Stimulated activated CD8-positive, alpha-beta memory T cell treated with anti-CD3 and anti-CD28 coated beads, Interleukin-15, amount 100 ng/mL, for 24 hours (primary cell): ENCODE measurements at places on chromosomes 5 and 9.

DNA sequence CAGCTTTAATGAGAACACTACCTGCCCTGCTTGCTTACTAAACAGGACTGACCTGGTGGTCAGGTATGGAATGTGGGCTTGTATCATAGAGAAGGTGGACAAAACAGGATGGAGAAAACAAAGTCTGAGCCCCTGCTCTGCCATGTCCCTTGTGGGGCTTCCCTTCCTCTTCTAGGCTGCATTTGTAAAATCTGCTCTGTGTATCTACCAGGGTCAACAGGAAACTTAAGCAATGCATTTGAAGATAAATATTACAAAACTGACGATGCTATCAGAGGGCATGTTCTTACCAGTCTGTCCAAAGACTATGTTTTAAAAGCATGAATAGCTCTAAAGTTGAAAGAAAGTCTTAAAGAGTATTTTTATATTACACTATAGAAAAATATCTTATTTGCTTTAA lies 228.7 kb downstream of the DCP2 start:
- DNase-seq = no peak

- no peak for DNase-seq
Measured at GRCh38 chr5:110973510-110973909, 98.0 kb upstream of the TSLP start.

- no peak for DNase-seq
Measured at GRCh38 chr5:34447424-34447823, 208.7 kb upstream of the RAI14 start.

DNA sequence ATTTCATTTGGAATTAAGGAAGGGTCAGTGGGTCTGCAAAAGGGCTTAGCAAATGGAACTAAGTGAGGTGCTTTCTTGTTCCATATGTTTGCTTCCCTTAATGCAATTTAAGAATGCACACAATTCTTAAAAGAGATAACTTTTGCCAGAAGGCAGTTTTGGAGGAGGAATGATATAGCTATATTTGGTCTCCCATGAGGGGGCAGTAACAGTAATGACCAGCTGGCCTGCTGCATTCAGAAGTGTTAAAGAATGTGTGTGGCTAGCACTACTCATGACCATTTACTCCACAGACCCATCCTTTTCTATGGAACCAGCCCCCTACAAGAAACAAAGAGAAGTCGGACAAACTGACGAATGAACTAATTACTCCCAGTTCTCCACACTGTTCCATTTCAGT lies 638.9 kb downstream of the RAB3C start:
- no peak for DNase-seq

DNA sequence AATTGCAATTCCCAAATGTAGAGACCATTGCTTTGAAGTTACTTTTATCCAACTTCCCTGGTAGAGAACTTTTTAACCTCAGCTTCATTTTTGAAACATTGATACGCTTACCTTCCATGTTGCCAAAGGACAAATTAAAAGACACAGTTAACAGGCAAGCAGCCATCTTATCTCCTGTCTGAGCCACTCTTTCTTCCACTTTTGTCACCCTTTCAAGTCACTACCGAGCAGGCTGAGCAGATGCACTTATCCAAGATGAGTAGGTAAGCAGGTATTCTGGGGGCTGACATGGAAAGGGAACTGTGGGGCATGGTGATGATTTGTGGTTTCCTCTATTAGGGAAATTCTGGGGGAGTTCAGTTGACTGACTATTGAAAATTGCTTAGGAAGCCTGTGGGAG lies 66.7 kb downstream of the DOCK2 start:
- DNase-seq = no peak

- no peak for DNase-seq
Measured at GRCh38 chr5:179141867-179142266, 81.7 kb downstream of the ZNF354C start.

DNA sequence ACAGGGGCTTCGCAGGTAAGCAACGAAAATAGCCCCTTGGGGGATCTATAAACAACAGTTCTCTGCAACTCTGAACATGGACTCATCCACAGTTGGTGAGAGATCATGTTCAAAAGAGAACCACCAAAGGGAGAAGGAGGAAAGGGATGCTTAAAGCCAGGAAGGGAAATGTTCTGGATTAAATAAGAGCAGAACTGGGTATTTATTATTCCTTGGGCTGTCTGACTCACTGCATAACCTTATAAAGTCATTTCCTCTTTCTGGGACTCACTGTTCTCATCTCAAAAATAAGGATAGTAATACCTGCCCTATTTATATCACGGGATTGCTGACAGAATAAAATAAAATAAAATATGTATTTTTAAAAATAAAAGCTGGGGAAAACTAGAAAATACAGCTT lies 11.2 kb upstream of the MARCHF3 start:
- no peak for DNase-seq

- DNase-seq = no peak
Measured at GRCh38 chr5:122463221-122463620, 151.2 kb downstream of the SNCAIP start.

DNA sequence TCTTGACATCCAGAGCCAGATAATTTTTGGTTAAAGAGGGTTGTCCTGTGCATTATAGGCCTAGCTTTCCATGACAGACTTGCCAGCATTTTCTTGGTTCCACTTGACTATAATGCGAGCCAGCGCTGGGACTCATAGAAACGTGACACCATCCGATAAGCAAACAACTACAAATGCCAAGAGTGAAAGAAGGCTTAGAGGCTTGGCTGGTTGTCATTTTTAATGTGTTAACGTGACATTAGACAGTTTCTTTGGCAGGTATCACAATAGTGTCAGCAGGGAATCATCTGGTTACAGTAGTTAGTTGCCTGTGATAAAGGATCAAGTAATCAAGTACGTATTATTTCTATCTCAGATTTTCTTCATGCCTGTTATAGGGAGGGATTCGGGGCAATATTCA lies 20.0 kb upstream of the LIFR start:
- DNase-seq = no peak

- no peak for DNase-seq
Measured at GRCh38 chr9:28179893-28180292, 606.6 kb upstream of the C9orf72 start.

- no peak for DNase-seq
Measured at GRCh38 chr9:74958587-74958986, 5.9 kb upstream of the C9orf40 start.

DNA sequence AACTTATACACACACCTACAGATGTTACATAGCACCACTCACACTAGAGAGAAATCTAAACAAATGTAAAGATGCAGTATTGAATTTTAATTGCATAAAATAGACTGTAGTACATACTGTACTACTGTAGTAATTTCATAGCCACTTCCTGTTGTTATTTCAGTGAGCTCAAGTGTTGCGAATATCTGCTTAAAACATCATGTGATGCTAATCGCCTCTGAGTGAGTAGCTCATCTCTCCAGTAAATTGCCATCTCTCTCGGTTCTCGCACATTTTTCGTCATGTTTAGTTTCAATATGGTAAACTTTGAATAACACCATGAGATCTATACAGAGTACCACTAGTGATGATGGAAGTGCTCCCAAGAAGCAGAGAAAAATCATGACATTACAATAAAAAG lies 22.0 kb upstream of the ARHGEF28 start:
- no peak for DNase-seq

GRCh38 chr9:136455043-136456002 lies 15.7 kb upstream of the INPP5E start:
- no peak for DNase-seq

GRCh38 chr5:131530706-131531331 lies 104.2 kb downstream of the RAPGEF6 start:
- no peak for DNase-seq

DNA sequence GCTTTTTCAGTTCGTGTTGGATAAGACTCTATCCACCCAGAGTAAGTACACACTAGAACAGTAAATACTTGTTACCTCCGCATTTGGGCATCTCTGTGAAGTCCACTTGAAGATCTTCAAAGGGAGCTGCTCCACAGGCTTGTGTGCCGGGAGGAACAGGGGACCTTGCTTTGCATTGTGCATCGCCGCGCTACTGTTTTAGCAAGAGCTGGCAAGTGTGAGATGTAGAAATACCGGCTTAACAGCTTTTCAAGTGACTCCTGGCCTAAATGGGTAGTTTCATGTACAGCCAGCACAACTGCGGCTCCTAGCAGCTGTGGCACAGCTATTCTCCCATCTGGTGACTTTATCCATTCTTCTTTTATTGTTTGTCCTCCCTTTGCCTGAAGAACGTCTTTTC lies 8.4 kb upstream of the ZNF354C start:
- DNase-seq = no peak

GRCh38 chr9:136714096-136714892 lies 1.9 kb downstream of the DIPK1B start:
- no peak for DNase-seq

- DNase-seq = no peak
Measured at GRCh38 chr9:88383176-88383575, 5.1 kb upstream of the SPIN1 start.

DNA sequence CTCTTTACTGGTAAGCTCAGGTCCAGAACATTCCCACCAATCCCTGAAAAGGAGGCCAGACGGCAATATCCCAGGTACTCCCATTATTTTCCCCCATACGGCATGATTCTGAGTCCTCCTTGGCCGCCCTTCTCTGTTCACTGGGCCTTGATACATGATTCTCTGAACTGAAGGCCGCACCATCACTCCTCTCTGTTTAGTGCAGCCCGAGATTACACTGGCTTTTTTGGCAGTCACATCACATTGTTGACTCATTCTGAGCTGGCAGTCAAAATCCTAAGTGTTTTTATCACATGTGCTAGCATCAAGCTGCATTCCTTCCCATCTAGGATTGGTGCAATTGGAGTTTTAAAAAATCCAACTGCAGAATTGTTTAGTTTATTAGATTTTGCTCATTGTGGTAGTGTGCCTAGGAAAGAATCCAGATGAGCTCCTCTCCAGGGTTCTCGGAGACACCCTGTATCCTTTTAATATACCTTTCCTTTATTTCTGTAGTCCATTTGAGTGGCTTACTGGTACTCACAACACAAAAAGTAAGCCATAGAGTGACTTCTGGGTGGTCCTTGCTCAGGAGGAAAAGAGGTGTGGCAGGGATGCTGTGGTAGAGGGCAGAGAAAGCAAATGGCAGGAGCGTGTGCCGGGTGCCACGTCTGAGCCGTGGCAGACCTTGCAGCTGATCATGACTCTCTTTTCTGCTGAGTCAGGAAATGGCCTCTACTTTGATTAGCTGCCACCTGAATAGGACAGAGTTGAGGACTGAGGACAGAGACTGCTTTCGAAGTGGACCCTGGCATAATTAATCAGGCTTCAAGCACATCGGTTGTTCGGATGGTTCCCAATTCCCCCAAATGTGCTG lies 121.1 kb upstream of the IL12B start:
- DNase-seq = no peak
